H1 (cell line): ENCODE measurements at places on chromosomes 16 and 17. TPM values are rescaled to one million over a fixed set of nuclear protein-coding genes. Genes with fewer than 3 reads are reported as not detected.

DNA sequence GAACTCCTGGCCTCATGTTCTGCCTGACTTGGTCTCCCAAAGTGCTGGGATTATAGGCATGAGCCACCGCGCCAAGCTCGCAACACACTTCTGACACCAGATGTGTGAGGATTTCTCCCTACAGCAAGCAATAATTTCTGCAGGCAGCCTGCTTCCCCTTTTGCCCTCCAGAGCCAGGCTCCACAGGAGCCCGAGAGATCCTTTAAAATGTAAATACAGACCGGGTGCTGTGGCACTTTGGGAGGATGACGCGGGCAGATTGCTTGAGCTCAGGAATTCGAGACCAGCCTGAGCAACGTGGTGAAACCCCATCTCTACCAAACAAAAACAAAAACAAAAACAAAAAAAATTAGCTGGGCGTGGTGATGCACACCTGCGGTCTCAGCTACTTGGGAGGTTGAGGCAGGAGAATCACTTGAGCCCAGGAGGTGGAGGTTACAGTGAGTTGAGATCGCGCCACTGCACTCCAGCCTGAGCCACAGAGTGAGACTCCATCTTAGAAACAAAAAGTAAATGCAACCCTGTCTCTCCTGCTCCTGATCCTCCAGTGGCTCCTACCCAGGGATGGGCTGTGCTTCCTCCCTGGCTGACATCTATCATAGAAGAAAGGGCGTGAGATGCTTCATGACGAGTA, 14.7 kb downstream of the C16orf96 start:
- peaks cover 19% of the 10 kb centered on the region for H3K4me1 ChIP-seq
- peak; percentile 71 for DNase-seq
- H3K4me3 ChIP-seq, result no peak overlapping the region
- no peaks in the 10 kb centered on the region for H3K36me3 ChIP-seq

- H3K36me3 ChIP-seq, result no peaks in the 10 kb centered on the region
- H3K4me3 ChIP-seq, result no peak overlapping the region
- no peak overlapping the region for H3K27ac ChIP-seq
Measured at GRCh38 chr17:44778656-44779210, 19.9 kb downstream of the ADAM11 start.

GRCh38 chr16:28283173-28283572, 9.2 kb upstream of the SBK1 start:
- H3K27me3 ChIP-seq, result no peaks in the 10 kb centered on the region
- no peak for DNase-seq
- H3K36me3 ChIP-seq, result no peaks in the 10 kb centered on the region

GRCh38 chr17:41915566-41915965, 3.2 kb downstream of the ACLY start:
- H3K36me3 ChIP-seq, result peaks cover 32% of the 10 kb centered on the region
- peak overlapping the region; percentile 45 for H3K4me3 ChIP-seq
- peak overlapping the region; percentile 46; the same call in 1 of the 2 replicates for H3K27ac ChIP-seq
- DNase-seq, result no peak
- H3K27me3 ChIP-seq, result no peaks in the 10 kb centered on the region

- no peak for DNase-seq
- no peak overlapping the region for H3K4me3 ChIP-seq
- H3K27ac ChIP-seq, result no peak overlapping the region
- H3K36me3 ChIP-seq, result no peaks in the 10 kb centered on the region
- peaks cover 26% of the 10 kb centered on the region for H3K27me3 ChIP-seq
Measured at GRCh38 chr16:85902366-85903155, 3.6 kb downstream of the IRF8 start.

IL17C gene
- polyA plus RNA-seq, result 1.9 and 3.0 TPM in 2 replicates
